Activated T-helper 1 cell treated with Interleukin-2 at 50 U/mL for 16 hours (primary cell): ENCODE measurements at places on chromosomes 5 and 9.
A peak's percentile ranks its signal among the peaks of the same experiment; 100 is the strongest.

DNA sequence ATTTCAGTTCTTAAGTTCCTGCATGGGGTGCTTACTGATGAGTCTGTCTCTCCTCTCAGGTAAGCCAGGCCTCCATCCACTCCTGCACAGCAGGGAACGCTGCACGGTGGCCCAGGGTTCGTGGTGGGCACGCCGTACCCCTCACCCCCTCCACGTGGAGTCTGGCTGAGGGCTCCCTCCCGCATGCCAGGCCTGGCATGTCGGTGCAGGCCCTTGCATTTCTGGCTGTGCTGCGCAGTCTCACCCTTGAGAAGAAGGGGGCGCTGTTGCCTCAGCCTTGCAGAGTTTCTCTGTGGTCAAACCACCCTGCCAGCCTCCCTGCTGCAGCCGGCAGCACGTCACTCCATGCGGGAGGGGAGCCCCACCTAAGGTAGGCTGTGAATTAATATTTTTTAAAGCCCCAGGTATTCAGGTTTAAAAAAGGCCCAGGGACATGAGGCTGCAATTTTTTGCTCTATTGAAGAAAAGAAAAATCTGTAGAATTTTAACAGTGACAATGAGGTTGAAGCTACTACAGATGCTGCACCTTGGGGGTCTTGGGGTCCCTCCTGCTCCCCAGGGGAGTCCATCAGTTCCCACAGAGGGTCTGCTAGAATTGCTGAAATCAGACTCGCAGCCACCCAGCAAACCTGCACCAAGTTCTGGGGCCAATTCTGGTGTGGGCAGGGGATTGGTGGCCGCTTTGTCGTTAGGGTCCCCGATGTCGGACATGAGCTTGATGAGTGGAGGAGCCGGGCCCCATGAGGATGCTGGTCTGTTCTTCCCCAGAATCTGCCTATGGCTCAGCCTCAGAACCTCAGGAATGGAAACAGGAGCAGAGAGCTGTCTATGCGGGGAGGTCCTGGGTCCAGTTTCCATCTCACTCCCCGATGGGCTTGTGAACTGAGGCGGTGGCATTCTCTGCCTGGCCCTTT, 52.6 kb downstream of the TENT4A start:
- peak; percentile 21 for DNase-seq

- no peak for DNase-seq
These were observed 313.0 kb upstream of the NREP start for GRCh38 chr5:112070022-112070421.

DNA sequence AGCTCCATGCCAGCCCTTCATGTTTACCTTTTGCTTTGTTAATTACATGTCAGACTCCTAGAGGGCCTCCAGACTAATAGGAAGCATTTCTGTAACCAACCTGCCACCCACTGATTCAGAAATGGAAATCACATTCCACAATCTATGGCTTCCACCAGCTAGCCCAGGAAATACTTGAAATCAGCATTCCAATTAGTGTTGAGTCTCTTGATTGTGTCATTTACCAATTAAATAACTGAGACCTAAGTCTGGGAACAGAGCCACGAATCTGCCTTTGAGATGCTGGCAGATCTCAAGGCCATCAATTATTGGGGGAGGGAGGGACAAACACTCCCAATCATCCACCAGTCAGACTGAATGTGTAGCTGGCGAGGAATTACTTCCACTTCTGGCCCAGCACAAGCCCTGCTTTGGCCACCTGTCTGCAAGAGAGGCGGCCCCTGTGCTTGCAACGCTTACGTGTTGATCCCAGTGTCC, 27.4 kb upstream of the SAP30L start:
- no peak for DNase-seq

DNA sequence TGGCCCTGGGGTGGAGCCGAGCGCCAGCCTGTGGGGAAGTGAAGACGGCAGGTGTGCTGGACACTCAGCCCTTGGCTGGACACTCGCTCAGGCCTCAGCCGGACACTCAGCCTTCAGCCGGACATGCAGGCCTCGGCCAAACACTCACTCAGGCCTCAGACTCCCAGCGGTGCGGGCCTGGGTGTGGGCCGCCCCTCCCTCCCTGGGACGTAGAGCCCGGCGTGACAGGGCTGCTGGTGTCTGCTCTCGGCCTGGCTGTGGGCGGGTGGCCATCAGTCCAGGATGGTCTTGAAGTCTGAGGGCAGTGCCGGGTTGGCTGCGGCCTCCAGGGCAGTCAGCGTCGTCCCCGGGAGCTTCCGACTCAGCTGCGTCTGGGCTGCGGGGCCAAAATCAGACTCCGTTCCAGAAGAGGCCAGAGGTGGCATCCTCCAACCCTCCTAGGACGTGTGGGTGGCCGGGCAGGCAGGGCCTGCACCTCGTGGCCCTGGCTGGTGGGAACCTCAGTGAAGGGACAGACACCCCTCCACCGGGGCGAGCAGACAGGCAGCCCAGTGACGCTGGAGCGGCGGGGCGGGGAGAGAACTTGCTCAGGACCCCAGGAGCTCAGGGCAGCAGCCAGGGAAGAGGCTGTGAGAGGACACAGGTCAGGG, 28.4 kb downstream of the SLC6A18 start:
- DNase-seq, result no peak

GRCh38 chr5:7271435-7272084, 124.4 kb upstream of the ADCY2 start:
- DNase-seq, result no peak

GRCh38 chr9:97518909-97519307, 17.4 kb downstream of the TMOD1 start:
- no peak for DNase-seq

GRCh38 chr5:59348189-59348588, 545.3 kb downstream of the PDE4D start:
- no peak for DNase-seq

DNA sequence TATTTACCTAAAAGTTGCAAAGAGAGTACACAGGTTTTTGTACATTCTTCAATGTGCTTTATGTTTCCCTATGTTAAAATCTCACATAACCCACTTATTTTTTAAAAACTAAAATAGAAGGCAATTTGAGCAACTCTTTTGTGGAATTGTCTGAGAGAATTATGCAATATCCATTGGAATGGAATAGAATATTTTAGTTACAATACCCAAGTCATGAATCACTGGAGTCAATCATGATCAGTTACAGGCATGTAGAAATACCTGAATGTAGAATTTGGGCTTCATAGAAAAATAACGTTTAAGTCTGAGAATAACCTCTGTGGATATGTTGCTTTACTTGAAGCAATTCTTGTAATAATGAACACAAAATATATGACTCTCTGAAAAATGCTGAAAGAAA, 143.3 kb downstream of the FGF10 start:
- no peak for DNase-seq

GRCh38 chr5:107363768-107364167, 307.0 kb downstream of the EFNA5 start:
- DNase-seq, result no peak

DNA sequence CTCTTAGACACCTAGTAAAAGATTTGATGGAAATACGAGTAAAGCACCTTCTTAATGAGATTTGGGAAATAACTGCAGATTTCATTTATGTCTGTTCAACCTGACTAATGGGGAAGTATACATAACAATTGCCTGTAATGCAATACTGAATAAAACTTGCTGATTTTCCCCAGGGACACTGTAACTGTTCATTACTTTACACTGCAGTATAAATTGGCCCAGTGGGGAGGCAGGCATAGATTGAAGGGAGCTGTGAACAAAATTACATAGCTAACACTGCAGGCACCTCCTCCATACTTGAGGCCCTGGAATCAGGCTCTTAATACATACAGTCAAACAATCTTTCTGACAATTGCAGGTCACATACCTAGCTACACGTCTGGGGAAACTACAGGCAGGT, 216.2 kb downstream of the PTPRD start:
- no peak for DNase-seq

GRCh38 chr5:141486091-141486490, 1.3 kb downstream of the PCDHGC4 start:
- DNase-seq, result no peak

DNA sequence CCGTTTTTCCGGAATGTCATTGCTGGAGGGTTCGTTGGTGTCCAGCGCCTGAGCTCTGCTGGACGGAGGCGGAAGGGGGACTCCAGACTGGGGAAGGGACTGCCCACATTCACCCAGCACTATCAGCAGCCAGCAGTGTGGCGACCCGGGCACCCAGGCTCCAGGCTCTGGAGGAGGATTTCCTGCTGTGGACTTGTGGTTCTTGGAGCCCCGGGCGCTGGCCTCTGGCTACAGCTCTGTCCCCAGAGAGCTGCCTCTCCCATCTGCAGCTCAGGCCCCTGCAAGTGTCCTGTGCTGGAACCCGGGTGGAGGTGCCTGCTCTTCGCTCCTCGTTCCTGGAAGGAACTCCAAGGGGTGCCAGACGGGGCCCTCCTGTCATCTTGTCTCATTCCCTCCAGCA, 152.6 kb downstream of the RGS3 start:
- DNase-seq, result no peak

DNA sequence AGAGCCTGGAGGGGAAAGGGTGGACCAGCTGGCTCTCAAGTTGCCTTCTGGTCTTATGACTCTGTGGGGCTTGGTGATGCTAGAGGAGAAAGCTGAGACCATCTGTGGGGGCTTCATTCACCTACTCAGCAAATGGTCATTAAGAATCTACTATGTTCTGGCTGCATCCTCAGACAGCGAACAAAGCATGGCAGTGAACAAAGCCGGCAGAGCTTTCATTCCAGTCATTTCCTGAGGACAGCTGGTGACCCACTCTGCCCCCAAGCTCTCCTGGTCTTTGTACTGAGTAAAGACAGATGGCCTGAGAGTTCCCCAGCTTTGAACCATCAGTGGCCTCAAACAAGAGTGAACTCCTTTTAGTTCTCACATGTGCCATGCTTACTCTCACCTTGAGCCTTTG, 48.0 kb downstream of the FGF1 start:
- no peak for DNase-seq

DNA sequence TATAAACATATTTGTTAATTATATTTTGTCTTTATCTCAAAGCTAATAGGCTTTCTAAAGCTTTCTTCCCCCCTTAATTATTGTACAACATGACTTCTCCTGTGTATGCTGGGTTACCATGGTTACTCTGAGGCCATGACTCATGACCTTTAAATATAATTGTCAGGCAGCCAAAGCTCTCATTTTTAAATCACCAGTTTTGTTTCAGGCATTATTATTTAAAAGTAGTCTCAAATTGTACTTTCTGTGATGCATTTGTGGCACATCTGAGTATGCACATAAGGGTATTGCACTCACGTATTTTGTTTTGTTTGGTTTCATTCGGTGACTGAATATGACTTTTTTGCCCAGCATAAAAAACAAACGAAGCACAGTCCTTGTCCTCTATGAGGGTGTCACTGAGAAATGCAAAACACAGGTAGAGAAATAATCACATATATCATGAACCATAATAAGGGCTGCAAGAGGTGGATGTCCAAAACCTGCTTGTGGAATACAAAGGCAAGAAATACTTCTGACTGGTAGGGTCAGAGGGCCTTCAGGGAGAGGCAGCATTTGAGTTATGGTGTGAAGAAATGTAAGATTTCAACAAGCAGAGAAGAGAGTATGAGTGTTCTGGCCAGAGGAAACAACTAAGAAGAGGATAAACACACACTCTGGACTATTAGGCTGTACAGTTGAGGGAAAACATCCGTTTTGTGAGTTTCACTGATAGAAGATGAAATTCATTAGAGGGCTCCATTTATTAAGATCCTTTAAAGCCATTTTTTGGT, 2.1 kb downstream of the CCDC192 start:
- DNase-seq, result no peak
